ENCODE measurements at places on chromosomes 2 and 18.

DNA sequence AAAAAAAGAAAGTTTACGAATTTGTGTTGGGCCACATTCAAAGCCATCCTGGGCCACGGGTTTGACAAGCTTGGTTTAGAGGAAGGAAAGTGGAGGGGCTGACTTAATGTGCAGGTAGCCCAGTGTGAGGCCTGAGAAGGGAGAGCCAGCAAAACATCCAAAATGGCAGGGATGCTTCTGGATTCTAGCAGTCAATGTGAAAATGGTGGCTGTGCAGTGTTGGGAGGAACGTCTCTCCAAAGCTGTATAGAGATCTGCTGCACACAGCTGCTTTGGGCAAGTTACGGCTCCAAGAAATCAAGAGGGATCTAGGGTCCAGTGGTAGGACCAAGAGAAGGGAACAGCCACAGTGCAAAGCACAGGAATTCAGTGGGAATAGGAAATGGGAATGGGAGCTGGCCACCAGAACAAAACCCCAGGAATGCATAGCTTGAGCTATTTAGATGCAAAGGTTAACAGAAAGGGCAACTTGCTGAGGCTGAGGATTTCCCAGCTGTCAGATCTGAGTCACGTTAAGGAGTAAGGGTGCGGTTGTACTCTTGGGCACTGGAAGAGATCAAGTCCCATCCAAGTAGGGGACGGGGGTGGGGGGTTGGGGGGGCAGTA is 70.6 kb downstream of the B3GNT2 start:
- DNase-seq = no peak

GRCh38 chr2:65121-65520 is 18.8 kb upstream of the FAM110C start:
- DNase-seq = no peak

DNA sequence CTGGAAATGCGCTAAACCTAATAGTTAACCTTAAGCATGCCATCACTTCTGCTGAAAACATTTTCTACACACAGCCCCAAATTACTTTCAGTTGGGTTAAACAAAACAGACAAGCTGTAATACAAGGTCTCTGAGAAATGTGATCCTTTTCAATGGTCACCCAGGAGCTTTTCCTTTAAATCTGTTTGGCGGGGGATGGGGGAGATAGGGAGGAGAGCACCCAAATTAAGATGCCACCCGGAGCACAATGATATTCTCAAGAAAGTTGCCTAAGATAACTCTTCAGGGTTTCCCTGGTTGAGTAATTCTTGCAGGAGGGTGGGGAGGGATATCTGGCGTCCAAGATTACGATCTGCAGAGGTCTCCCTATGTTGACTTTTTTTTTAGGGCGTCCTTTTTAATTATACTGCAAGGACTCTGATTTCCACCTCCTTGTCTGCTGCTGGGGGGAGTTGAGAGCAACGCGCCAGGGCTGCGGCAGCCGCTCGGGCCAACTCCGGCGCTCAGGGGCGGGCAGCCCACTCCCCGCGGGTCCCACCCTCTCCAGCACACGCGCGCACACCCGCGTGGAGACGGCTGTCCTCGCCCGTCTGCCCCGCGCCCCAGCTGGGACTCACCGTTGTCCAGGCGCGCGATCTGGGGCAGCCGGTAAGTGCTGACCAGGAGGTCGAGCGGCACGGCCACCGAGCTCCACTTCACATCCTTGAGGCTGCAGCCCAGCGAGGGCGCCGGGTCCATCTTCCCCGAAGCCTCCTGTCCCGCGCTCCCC is 807 bp downstream of the GAREM1 start:
- no peak for DNase-seq

DNA sequence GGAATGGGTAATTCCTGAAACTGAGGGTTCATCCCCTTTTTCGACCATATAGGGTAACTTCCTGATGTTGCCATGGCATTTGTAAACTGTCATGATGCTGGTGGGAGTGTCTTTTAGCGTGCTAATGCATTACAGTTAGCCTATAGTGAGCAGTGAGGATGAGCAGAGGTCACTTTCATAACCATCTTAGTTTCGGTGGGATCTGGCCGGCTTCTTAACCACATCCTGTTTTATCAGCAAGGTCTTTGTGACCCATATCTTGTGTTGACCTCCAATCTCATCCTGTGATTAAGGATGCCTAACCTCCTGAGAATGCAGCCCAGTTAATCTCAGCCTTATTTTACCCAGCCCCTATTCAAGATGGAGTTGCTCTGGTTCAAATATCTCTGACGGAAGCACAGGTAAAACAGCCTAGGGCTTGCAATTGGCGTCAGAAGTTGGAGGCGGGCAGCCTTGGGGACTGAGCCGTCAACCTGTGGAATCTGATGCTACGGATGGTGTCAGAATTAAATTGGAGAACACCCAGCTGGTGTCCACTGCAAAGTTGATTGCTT is 19.5 kb downstream of the RALBP1 start:
- DNase-seq = no peak

DNA sequence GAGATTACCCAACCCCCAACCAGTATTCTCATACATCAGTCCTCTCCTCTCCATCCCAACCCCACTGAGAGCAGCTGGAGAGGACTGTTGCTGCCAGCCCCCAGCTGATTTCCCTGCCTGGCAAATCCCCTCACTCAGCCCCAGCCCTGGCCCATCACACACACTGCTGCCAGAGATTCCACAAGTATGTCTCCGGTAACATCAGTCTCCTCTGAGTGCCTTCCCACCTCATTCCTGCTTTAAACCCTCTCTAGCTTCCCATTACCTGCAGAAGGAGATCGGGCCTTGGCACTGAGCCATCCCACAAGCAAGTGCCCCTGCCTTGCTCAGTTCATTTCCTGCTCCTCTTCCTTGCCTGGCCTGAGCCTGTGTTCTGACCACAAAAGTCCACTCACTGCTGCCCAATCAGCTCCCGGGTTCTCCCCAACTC is 50.6 kb upstream of the ZFP36L2 start:
- no peak for DNase-seq

DNA sequence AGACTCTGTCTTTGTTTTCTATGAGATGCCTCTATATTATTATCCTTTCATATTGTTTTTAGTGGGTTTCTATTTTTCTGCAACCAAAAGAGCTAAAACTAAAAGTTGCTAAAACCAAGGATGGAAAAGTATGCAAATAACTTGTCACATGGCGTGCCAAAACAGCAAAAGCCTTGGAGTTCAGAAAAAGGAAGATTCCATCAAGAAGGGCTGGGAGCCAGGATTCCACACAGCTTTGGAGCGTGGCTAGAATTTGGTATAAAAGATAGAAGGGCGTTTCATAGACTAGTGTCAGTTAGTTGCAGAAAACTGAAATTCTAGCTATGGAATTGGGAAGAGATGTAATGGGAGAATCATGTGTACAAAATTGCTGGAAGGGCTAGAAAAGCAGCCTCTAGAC is 4.1 kb downstream of the SCYGR1 start:
- no peak for DNase-seq

- no peak for DNase-seq
Observed at GRCh38 chr2:39568561-39569006, 97.1 kb upstream of the TMEM178A start.

GRCh38 chr2:8329660-8330622 is 351.9 kb upstream of the ID2 start:
- DNase-seq = no peak

DNA sequence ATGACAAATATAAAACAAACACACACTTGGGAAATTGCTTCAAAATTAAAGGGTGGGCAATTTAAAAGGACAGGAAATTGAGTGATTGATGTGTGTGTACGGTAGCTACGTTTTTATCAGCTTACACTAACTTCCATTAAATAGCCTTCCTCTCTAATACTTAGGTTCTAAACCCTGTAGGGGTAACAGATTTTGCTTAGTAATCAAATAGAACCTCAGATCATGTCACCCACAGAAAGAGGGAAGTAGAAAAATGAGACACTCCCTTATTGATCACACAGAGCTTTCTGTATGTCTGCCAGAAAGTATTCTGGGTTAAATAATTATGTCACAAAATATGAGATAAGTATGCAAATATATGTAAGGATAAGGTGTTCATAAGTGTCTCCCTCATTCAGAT is 93.3 kb downstream of the ICA1L start:
- DNase-seq = no peak

GRCh38 chr2:217956586-217957457 is 46.0 kb downstream of the TNS1 start:
- no peak for DNase-seq

Measured in activated CD8-positive, alpha-beta memory T cell treated with anti-CD3 and anti-CD28 coated beads for 4 hours (primary cell).